Fibroblast of villous mesenchyme (primary cell): ENCODE measurements at places on chromosomes 16 and 17.
A peak's percentile ranks its signal among the peaks of the same experiment; 100 is the strongest.

- DNase-seq, result no peak
Observed at GRCh38 chr17:72804949-72805707, 287.4 kb downstream of the SLC39A11 start.

DNA sequence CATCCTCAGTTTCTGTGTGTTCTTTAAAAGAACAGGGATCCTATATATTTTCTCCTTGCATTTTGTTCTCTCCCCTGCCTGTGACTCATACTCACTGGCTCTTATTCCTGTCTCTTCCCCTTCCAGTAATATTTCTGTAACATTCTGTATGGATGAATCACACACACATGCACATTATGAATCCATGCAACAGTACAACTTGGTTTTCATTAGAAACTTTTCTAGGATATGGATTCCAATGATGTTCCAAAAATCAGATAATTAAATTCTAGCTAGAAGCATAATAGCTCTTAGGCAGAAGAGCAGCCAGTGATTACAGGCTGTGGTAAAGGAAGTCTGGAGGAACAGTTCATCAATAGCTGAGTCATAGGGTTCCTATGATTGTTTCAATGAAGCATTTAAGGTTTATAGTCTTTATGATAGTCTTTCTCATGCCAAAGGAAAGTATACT, 119.6 kb upstream of the PMFBP1 start:
- peak; percentile 93 for DNase-seq

GRCh38 chr17:4833941-4834680, 971 bp downstream of the MINK1 start:
- peak; percentile 80 for DNase-seq

- DNase-seq, result no peak
Observed at GRCh38 chr16:927931-928330, 42.9 kb downstream of the LMF1 start.

DNA sequence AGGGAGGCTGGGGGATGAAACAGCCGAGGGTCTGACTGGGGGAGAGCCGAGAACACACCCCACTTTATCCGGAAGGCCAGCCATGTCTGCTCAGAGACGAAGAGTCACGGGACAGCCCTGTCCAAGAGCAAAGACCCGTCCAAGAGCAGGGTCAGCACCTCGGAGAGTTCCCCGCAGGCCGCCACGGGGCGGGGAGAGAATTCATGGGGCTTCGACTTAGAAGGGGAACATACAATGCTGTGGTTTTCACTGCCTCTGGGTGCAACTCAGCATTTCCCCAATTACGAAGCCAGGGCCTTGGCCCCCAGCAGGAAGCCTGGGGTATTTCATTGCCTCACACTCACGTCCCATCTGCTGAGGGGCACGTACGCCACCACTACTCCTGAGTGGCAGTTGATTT, 59.3 kb downstream of the JPH3 start:
- peak; percentile 49 for DNase-seq

DNA sequence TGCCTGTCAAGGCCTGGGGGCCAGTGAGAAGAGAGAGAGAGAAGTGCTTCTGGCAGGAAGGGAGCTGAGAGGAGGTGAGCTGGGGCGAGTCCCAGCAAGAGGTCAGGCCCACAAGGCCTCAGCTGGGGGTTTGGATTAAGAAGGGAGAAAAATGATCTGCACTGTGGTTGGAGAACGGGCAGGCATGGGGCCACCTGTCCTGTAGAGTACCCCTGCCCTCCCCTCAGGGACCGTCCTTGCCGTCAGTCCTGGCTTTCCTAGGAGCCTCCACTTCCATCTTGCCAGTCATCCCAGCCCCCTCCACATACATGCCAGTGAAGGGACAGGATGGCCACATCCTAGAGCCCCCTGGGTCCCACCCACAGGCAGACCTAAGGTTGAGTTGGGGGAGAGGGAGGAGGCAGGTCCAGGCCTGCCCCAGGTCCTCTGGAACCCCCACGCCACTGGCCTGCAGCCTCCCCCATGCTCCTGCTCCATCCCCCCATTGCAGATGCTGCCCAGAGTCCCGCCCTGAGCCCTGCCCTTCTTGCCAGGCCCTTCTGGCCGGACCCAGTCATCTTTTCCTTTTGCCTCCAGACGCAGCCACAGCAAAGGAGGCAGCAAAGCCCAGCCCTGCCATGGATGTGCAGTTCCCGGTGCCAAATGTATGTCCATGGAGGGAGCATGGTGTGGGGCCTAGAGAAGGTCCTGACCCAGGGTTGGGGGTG, 18.9 kb downstream of the KATNB1 start:
- DNase-seq, result no peak

DNA sequence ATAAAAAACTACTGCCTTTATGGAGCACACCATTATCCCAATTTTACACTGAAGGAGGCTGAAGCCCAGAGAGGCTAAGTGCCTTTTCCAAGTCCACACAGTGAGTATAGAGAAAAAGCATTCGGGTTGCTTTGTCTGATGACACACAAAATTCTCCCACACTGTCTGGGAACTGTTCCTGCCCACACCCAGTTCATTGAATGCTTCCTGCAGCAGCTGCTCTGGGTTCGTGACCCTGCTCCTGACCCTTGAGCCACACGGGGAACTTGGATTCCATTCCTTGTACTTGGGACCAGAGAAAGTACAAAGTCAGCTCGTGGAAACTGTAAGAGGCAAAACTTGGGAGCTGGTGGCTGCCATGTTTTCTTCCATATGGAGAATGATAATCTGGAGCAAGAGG, 57.9 kb downstream of the AKAP1 start:
- DNase-seq, result peak; percentile 67

DNA sequence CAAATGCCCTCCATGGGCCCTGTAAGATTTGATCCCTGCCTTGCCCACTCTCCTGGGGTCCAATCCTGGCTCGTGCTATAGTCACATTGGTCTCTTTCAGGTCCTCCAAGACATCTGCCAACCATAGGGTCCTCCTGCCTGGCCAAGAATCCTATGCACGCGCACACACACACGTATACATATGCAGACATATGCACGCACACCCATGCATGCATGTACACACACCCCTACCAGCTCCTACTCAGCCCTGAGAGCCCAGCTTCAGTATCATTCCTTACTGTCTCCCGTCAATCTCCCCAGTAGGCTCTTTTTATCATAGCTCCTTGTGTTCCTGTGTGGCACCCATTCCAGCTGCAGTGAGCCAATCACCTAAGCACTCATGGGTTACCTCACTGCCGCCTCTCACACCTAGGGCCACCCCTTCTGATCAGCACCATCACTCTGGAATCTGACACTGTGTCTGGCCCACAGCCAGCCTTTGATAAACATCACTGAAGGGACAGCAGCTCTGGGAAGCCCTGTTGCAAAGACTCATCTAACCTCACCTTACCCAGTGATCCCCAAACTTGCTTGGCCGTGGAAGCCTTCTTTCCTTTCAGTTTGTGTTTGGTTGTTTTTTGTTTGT, 7.9 kb upstream of the DNAH17 start:
- no peak for DNase-seq

- DNase-seq, result peak; percentile 74
Observed at GRCh38 chr17:1617620-1618174, 10.9 kb downstream of the SLC43A2 start.

DNA sequence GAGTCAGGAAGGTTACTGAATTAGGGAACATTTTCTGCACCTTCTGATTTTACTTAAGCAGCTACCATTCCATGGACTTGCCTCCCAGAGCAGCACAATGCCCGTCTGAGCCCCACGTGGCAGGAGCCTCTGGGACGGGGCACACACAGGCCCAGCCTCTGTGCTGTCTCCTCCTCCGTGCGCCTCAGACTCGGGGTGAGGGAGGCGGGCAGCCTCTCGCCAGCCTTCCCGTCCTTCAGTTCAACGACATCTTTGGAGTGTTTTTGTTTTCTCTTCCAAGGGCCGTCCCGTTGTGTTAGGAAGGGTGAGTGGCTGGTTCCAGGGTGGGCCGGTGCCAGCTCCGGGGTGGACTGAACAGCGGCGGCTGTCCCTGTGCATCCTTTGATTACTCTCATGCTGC, 31.8 kb downstream of the NDEL1 start:
- DNase-seq, result no peak

- peak; percentile 51 for DNase-seq
Observed at GRCh38 chr16:79372503-79373184, 227.9 kb downstream of the MAF start.

DNA sequence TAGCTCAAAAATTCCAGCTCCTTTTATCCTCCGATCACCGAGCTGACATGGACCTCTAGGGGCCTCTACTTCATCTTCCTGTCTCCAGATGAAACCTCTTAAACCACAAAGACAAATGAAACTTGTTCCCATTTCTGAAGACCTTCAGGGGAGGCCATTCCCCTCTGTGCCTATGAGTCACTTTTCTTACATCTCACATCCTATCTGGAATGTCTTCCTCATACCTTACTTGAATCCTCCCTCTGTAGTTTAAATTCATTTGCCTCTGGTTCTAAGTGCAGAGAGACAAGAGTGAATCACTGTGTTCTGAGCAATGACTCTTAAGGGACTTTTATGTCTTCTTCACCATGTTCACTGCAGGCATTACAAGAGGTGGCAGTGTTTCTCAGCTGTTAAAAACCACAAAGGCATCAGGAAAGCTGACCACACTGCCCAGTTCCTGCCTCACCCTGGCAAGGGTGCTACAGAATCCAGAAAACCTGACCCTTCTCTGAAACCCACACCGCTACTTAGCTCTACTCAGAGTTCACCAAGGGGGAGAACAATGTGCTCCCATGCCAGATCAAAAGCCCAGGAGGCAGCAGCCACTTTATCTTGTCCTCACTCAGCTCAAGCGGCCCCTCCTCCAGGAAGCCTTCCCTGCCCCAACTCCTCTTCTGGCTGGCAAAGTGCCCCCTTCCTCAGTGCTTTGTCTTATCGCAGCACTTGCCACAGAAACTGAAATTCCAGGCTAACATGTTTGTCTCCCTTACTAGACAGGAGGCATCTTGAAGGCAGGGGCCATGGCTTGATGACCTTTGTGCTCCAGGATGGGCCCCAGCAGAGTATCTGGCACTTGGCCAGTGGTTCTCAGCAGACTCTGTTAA, 6.4 kb downstream of the CUEDC1 start:
- peak; percentile 92 for DNase-seq

- DNase-seq, result peak; percentile 21
Observed at GRCh38 chr17:13244513-13244912, 226.7 kb upstream of the ELAC2 start.

DNA sequence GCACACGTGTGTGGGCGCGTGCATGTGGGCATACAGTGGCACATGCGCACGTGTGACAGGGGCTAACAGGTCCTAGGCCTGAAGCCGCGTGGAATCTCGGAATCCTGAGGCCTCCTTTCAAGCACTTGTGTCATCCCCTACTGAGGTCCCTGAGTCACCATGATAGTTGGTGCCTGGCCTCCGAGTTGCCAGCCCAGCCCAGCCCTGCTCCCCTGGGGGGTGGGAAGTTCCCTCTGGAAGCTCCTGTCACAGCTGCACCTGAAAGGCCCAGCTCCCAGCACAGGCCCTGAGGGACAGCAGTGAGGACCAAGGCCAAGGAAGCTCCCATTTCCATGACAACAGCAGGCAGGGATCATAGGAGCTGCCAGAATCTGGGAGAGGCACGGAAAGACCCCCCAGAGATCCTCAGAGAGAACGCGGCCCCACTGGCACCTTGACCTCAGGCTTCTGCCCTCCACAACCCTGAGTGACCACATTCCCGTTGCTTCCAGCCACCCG, 35.4 kb upstream of the ENPP7 start:
- DNase-seq, result no peak

- no peak for DNase-seq
Observed at GRCh38 chr17:83128306-83129240, 49.2 kb downstream of the METRNL start.

- DNase-seq, result peak; percentile 7
Observed at GRCh38 chr16:78628461-78629045, 529.1 kb downstream of the WWOX start.
